Stimulated activated CD4-positive, alpha-beta T cell treated with anti-CD3 and anti-CD28 coated beads, Interleukin-1b, Interleukin-23, amount 100 ng/mL, for 4 hours (primary cell): ENCODE measurements at places on chromosomes 3 and 15.

- no peak for DNase-seq
Observed at GRCh38 chr15:72042865-72043264, 75.1 kb downstream of the MYO9A start.

DNA sequence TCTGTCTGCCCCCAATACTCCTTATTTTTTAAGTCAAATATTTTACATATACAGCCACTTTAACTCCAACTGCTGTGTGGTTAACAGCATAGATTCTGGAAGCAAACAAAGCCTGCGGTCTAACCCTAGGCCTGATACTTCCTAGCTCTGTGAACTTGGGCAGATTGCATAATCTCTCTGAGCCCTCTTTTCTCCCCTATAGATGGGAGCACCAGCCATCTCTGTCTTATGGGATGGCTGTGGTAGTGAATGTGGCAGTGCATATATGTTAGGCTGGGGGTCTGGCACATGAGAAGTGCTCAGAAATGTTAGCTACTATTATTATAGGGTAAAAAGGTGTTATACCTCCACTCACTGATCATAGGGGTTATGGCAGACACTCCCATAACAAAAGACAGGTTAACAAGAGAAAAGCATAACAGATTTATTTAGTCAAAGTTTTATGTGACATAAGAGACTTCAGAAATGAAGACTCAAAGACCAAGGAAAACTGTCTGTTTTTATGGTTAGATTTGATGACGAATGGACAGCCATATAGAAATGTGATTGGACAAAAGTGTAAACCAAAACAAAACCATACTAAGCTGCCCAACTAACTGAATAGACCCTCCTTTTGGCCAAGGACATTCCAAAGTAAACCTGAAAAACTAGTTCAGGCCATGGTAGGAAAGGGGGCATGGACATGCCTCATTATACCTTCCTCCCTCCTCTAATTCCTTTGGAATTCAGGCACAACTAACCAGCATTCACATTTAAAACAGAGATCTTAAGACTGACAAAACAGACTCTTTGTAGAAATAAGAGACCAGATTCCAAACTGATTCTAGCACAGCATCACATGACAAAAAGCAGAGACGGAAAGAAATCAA lies 53.9 kb upstream of the DAZL start:
- DNase-seq = no peak

GRCh38 chr3:176375519-176375918 lies 821.8 kb downstream of the TBL1XR1 start:
- no peak for DNase-seq

GRCh38 chr3:359672-360071 lies 163.1 kb downstream of the CHL1 start:
- no peak for DNase-seq

GRCh38 chr3:172057624-172058327 lies 18.4 kb downstream of the FNDC3B start:
- DNase-seq = no peak

GRCh38 chr3:39752019-39752637 lies 57.3 kb upstream of the MYRIP start:
- DNase-seq = no peak

DNA sequence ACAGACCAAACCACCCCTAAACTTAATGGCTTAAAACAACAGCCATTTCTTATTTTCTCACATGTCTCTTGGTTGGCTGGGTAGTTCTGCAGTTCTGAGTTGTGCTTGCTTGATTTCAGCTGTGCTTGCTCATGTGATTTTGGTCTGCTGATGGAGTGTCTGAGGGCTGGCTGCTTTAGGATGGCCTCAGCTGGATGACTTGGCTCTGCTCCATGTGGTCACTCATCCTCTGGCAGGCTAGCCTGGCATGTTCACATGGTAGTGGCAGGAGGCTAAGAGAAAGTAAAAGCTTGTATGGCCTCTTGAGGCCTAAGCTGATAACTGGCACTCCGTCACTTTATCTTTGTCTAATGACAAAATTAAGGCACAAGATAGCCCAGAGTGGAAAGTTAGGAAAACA lies 4.1 kb downstream of the SV2B start:
- DNase-seq = no peak

DNA sequence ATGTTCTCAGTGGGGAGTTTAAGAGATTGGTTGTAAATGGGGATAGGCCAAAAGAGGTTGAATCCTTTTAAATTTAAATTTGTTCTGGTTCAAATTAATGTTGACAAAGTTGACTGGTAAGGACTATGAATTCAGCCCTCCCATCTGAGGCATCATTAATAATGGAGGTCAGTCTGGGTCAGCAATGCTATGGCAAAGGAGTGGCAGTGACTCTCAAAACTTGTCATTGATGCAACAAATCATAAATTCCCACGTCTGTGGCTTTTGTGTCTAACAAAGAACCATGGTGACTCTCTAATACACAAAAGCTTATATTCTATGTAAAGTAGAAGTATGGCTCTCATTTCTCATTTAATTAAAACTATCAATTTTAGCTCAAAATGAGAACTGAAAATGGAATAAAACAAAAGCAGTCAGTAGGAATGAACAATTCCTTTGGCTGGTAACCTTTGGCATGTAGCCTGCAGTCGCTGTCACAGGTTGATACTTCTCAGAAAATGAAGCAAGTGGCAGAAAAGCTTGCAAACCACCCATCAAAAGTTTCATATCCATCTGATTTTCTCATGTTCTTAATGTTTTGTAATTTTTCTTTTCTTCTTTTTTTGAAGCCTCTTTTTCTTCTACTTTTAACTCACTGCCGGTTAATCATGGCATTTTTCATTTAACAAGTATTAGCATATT lies 12.2 kb upstream of the ZBED2 start:
- no peak for DNase-seq
